ENCODE measurements at places on chromosomes 11 and 22.

GRCh38 chr11:44952500-44953260 lies 2.0 kb upstream of the TP53I11 start:
- DNase-seq = peak; percentile 20

DNA sequence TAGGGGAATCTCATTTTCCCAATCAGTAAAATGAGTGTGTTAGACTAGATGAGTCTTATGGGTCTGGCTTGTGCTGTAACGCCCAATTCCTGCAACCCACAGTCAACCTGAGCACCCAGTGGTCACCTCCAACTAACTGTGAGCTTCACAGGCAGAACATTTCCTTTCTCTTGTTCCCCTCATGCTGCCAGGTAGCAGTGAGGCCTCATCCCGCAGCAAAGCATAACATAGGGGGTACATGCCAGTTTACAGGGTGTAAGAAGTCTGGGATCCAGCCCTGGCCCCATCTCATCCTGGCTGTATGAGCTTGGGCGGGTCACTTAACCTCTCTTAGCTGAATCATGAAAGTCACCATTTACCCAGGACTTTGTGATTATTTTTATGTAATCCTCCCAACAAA lies 3.7 kb downstream of the EFEMP2 start:
- no peak for DNase-seq

DNA sequence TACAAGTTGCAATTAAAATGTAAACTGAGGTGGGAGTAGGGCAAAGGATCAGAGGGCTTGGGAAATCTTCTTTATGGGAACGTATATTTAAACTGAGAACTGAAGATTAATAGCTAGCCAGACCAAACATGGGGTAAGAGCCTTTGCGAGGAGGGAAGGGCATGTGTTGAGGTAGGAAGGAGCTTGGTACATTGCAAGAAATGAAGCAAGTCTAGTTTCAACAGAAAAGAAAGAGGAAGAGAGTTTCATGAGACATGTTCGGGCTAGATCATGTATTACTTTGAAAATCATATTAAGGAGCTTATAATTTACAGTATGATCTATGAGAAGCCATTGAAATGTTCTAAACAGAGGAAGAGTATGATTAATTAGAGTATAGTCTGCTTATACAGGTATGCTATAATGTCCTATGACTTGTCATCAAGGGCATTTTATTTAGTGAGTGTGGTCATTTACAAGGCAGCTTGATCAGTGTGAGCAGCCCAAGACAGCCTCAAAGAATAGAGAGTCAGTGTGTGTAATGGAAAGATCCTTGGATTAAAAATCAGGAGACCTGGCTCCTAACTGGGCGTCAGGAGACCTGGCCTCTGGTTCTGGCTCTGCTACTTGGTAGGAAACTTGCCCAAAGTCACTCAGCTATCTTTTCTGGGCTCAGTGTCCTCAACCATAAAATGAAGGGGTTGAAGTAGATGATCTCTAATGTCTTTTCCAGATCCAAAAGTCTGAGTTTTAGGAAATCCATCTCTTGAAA lies 10.9 kb downstream of the GAS2 start:
- DNase-seq = no peak

DNA sequence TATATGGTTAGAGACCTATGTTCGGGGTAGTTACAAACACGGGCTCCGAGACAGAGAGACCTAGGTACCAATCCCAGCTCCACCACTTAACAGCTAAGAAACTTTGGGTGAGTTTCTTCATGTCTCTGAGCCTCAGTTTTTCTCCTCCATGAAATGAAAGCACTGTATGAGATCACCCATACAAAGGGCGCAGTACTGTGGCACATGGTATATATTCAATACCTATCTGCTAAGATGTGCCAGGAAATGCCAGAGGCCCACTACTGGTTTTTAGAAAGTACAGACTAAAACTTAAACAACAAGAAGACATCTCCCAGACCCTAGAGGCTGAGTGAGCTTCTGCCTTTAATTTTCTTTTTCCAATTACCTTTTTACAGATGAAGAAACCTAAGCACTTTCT lies 69.5 kb downstream of the SLC1A2 start:
- no peak for DNase-seq

- DNase-seq = no peak
These were observed 86.8 kb downstream of the BMAL1 start for GRCh38 chr11:13364388-13364787.

DNA sequence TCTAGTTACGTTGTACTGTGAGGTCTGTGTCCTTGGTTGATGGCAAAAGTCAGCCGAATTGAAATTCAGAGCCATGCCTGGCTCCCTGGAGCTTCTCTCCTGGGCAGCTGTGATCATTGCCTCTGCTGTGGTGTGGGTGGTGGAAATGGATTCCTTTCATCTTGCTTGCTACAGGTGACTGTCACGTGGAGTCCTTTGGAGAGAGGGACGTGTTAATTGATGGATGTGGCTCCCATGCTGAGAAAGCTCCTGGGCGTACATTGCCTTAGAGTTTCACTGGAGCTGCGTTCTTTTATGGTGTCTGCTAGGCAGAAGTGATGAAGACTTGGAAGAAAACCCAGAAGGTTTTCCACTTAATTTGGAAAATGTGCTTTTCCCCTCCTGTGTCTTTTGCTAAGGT lies 41.9 kb upstream of the PPP6R3 start:
- DNase-seq = no peak

GRCh38 chr22:46361826-46362202 lies 26.3 kb downstream of the TRMU start:
- DNase-seq = no peak

GRCh38 chr11:88171982-88172381 lies 3.3 kb downstream of the RAB38 start:
- no peak for DNase-seq

- DNase-seq = no peak
These were observed 10.2 kb downstream of the PAMR1 start for GRCh38 chr11:35515224-35515623.

GRCh38 chr11:88151709-88152265 lies 23.5 kb downstream of the RAB38 start:
- DNase-seq = peak; percentile 40

Data from left lung (tissue), 14 donors.